ENCODE measurements at places on chromosomes 13 and 19.

GRCh38 chr19:16206637-16207036, 8.9 kb downstream of the AP1M1 start:
- no peak for DNase-seq

DNA sequence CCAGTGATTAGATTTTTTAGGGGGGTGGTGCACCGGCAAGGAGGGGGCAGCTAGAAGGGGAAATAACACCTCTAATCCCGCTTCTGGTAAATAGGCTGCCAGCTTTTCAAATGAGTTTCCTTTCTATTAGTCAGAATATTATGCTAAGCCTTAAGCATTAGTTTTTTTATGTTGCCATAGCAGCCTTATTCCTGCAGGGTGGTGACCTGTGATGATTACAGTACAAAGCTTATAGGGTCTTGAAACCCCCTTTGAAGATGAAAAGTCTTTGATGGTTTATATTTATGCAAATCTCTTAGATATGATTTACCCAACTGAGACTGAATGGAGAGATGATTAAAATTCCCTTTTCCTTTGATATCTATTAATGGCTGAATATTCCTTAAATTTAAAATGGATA, 109.8 kb downstream of the ZIC5 start:
- no peak for DNase-seq

DNA sequence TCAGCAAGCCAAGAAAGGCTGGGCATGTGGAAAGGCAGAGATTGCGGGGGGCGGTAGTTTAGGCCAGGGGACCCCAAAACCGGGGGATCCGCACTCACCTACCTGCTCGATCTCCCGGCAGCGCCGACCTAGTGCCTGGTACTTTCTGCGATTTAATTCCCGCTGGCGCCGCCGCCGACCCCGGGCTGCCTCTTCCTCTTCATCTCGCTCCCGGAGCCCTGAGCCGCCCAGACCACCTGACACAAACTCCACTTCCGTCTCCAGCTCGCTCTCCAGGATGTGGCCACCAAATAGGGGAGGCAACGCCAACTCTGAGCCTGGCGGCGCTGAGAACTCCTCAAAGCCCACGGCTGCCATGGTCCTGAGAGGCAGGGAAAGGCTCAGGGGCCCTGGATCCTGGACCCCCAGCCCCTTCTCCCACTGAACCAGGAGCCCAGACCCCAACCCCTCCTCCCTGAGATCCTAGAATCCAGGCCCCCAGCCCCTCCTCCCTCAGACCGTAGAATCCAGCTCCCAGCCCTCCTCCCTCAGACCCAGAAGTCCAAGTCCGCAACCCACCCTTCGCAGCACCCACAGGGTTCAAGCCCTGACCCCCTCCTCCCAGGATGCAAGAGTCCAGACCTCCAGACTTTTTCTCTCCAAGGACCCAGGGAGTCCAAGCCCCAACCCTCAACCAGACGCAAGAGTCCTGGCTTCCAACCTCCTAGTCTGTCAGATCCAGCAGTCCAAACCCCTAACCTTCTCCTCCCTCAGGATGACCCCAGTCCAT, 933 bp downstream of the TFPT start:
- DNase-seq: no peak

- DNase-seq: no peak
Observed at GRCh38 chr19:34393031-34393430, 11.2 kb upstream of the PDCD2L start.

- DNase-seq: no peak
Observed at GRCh38 chr13:40187841-40188591, 478.4 kb downstream of the FOXO1 start.

DNA sequence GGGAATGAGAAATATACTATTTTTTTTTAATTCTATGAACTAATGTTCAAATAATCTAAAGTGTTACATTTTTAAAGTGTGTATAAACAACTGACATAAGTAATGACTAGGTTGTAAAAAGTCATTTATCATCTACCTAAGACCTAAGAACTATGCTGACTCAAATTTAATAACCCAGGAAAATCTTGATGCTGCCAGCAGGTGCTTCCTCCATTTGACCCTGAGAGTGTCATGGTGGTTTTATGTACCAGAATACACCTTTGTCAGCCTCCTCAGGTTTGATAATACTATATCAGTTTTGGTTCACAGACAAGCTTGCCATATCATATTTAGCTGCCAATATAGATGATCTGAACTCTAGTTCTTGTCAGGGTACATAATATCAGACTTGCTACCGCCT, 1151.2 kb downstream of the PCDH17 start:
- no peak for DNase-seq

DNA sequence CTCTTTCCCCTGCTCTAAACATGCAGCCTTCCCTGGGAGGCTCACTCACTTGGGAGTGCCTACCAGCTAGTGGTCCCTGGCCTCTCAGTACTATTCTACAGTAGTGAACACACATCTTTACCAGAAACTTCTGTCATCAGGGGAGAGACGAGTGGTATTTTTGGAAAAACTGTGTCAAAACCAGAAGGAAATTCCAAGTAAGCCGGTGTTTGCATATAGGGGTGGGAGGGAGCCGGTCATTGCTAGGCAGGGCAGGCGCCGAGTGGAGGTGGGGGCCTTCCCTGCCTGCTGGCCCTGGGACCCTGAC, 7.0 kb downstream of the RPS9 start:
- no peak for DNase-seq

GRCh38 chr13:99832347-99832746, 139.2 kb downstream of the ZIC5 start:
- no peak for DNase-seq

GRCh38 chr13:25032160-25032559, 63.8 kb upstream of the PABPC3 start:
- DNase-seq: no peak

- DNase-seq: no peak
Observed at GRCh38 chr13:64276232-64276631, 2860.6 kb upstream of the PCDH20 start.

DNA sequence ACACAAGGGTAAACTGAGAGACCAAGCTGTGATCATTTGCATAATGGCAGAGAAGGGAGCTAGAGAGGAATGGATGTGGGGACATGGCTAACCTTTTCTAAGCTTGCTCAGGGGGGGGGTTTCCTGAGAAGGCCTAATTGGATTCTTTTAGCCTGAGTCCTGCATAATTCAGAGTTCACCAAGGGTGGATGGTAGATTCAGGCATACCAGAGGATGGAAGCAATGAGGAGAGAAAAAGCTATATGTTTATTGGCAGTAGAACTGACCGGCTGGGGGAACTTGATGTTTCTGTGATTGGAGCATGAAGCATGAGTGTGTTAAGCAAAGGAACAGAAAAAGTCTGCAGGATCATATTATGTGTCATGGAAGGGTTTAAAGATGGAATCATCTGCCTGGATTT, 65.9 kb upstream of the KLF12 start:
- DNase-seq: no peak

- DNase-seq: peak; percentile 50
Observed at GRCh38 chr19:756236-756635, 5.3 kb downstream of the MISP start.

- DNase-seq: no peak
Observed at GRCh38 chr13:31385540-31385939, 185.8 kb downstream of the B3GLCT start.

GRCh38 chr19:6297202-6297601, 17.4 kb upstream of the MLLT1 start:
- no peak for DNase-seq

GRCh38 chr19:1941146-1942077, at the start of gene CSNK1G2:
Gene CSNK1G2, plus strand, starts transcription at chr19:1941172. Its CDS starts 28,601 bp downstream, at chr19:1969773.
- DNase-seq: no peak

GRCh38 chr13:111584101-111584672, 263.7 kb downstream of the TEX29 start:
- no peak for DNase-seq

DNA sequence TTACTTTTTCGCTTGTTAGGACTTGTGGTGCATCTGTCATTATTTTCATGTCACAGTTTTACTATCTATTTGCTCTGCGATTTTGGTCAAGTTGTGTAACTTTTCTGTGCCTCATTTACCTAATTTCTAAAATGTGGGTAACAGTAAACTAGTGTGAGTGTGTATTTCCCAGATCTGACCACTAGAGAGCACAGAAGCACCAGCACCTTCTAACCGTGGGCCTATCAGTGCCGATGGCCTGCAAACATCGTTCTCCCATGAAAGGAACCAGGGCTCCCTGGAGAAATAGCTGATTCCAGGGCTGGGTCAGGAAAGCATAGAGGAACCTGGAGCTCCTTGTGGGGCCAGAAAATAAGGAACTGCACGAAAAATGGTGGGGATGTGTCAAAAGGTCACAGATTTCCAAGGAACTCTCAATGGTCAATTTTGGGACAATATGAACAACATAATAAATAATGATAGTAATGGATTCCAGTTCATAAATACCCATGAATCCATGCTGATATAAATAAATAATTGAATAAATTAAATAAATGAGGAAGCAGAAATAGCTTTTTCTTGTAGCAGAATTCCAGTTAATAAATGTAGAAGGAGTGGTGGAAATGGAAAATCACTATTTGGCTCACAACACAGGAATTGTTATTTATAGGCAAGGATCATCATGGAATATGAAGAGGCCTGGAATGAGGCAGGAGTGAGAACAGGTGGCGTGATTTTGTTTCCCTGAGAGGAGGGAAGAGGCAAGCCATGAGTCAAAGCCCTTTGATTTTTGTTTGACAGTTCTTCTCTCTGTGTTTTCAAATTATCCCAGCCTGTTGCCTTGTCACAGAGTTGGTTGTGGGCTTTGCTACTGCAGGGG, 31.1 kb downstream of the CEACAM8 start:
- peak; percentile 10 for DNase-seq

DNA sequence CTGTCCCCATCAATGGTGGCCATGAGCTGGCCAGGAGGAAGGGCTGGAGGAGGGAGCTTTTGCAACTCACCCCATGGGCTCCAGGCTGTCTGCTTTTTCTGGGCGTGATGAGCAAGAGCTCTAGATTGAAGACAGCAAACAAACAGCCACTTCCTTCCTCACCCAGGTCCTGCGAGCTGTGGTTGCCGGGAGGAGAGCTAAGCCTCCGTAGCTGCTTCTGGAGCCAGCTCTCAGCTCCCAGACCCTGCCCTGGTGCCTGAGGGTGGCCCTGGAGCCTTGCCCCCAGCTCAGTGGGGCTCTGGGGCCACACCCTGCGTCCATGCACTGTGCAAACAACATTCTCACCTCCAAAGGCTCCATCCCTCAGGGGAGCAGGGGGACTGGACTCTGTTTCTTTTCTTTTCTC, 6.2 kb downstream of the MYO1F start:
- DNase-seq: no peak
